ENCODE measurements at places on chromosomes 3 and 15.

DNA sequence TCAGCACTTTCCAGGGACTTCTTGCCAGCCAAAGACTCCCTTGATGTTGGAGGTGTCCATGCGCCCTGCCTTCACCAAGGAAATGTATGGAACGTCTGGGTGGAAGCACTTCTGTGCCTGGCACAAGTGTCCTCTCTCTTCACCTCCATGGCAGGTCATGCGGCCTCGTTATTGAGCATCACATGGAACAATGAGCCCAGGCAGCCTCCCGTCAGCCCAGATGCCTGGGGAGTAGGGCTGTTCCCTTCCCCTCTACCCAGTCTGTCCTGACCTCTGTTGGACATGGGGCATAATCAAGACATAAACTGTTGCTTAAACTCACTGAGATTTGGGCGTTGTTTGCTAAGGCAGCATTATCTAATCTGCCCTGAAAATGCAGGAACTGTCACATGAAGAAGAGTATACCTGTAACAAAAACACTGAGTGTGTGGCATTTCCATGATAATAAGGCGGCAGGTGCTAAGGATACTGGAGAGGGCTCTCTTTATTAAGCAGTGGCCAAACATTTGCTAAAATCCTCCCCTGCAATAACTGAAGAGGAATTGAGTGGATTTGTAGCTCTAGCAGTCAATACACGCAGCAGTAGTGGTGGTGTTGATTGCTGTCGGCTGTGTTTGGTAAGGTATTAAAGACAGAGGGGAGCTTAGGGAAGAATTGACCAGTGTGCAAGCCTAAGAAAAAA, 338.2 kb upstream of the ATP10A start:
- DNase-seq, result no peak

- DNase-seq, result no peak
These were observed 93.2 kb upstream of the LRIG1 start for GRCh38 chr3:66593978-66594377.

DNA sequence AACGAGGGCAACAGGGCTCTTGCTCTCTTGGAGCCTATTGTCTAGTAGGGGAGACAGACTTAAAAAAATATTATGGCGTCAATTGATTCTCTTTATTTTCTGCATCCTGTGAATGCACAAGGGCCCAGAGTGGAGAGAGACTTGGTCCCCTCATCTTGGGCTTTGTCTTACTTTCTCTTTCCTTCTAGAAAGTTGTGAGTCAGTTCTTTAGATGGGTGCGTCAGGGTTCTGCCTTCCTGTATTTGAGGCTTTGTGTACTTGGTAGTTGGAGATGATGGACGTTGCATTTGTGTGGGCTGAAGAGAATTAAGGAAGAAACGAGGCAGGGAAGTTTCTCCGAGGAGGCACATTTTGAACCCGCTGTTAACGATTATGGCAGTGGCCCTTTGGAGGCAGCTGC, 52.9 kb downstream of the CACNA1D start:
- DNase-seq, result no peak

DNA sequence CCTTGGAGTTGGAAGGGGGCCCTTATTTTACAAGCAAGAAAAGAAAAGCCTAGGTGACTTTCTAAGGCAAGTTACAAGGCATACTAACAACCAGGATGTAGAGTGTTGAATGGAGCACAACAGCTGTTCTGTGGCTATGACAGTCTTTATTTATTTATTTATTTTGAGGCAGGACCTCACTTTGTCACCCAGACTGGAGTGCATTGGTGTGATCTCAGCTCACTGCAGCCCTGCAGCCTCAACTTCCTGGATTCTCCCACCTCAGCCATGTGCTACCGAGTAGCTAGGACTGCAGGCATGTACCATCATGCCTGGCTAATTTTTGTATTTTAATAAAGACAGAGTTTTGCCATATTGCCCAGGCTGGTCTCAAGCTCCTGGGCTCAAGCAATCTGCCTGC, 973.4 kb downstream of the ROBO1 start:
- DNase-seq, result no peak

GRCh38 chr3:12449889-12450682, 34.2 kb upstream of the TSEN2 start:
- no peak for DNase-seq

- no peak for DNase-seq
These were observed 3.3 kb downstream of the PKM start for GRCh38 chr15:72227720-72228119.

- DNase-seq, result no peak
These were observed 138.6 kb downstream of the SUCLG2 start for GRCh38 chr3:67515778-67516177.

- DNase-seq, result no peak
These were observed 446.5 kb downstream of the GRM7 start for GRCh38 chr3:7307410-7307809.

All from stimulated activated CD8-positive, alpha-beta memory T cell treated with anti-CD3 and anti-CD28 coated beads, Interleukin-2, amount 100 ng/mL, for 1 hour (primary cell).